Stimulated activated CD4-positive, alpha-beta T cell treated with anti-CD3 and anti-CD28 coated beads, Interleukin-12 subunit alpha, Interleukin-12 subunit beta, amount 100 ng/mL, for 24 hours (primary cell): ENCODE measurements at places on chromosomes 6 and 20.
A peak's percentile ranks its signal among the peaks of the same experiment; 100 is the strongest.

GRCh38 chr6:37359039-37359438 is 5.3 kb downstream of the RNF8 start:
- no peak for DNase-seq

GRCh38 chr6:144289006-144289405 is 3.9 kb downstream of the UTRN start:
- DNase-seq: no peak

DNA sequence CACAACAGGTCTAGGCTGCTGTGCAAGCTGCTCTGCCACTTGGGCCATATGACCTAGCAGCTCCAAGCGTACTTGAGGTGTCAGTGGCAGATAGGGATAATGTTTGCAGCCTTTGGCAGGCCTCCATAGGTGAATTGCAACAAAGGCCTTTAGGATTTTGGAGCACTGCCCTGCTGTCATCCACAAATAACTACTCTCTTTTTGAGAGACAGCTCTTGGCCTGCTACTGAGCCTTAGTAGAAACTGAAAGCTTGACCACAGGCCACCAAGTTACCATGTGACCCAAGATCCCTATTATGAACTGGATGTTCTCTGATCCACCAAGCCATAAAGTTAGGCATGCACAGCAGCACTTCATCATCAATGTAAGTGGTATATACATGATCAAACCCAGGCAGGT is 29.9 kb downstream of the FBXO30 start:
- no peak for DNase-seq

GRCh38 chr6:34729631-34730470 is 27.5 kb upstream of the SNRPC start:
- no peak for DNase-seq

DNA sequence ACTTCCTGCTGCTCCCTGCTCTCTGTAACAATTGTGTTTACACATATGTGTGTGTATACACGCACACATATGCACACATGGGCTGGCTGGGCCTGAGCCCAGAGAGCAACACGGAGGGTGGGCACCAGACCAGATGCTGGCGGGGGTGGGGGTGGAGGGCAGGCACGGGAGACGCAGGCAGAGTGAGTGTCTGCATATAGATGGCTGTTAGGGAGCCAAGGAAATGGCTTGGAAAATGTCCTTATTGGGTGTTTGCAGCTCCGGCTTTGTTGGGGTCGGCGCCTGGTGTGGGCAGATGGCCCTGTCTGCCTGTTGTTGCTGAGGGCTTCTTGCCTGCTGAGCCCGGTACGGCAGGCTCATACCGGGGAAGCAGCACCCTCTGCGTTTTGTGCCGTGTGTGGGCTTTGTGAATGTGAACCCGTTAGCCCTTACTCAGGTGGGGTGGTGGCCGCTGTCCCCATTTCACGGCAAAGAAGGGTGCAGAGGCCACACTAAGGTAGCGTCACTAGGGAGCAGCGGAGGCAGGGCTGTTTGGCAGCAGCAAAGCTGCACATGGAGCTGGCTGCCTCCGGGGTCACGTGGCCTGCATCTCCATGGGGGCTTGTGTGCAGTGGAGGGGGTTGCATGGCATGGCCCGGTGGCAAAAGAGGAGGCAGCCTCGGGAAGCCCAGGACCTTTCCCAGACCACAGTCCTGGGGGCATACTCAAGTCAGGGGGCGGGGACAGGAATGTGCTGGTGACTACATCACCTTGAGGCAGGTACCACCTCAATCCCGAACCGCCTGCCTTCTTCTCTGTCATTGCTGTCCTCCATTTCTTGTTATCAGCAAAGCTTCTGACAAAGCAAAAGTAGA is 47.4 kb upstream of the SRF start:
- DNase-seq: no peak

DNA sequence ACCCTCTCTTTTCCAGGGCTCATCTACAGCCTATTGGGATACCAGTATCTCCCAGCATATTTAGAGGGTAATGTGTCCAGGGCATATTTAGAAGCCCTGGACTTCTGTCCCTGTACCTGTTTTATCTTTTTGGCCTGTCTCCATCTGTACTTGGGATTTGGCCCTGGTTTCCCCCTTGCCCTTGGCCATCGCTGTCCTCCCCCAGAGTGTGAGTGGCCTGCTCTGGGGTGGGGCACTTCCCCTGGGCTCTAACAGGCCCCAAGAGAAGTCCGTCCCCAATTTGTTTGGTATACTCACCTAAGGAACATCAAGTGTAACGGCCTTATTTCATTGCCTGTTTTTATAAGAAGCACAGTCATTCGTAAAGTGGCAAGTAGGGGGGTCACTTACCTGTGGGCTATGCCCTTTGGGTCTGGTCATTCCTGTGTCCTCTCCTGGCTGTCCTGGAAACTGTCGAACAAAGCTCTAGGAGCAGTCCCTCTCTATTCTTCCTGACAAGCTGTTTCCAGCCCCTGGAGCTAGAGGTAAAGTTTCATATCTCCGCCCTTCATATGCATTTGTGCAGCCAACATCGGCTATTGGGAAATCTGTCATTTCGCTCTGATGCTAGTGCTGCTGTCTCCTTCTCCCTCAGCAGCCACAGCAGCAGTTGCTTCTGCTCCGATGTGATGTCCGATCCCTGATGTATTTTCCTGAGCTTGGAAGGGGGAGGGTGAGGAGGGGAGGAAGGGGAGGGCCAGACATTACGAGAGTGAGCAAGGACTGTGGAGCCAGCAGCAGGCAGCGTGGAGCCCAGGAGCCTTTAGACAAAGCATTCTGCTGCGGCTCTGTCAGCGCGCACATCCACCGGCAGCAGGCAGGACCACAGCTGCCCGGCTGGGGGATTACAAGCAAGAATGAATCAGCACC is 83.4 kb downstream of the TCP11 start:
- DNase-seq: no peak

DNA sequence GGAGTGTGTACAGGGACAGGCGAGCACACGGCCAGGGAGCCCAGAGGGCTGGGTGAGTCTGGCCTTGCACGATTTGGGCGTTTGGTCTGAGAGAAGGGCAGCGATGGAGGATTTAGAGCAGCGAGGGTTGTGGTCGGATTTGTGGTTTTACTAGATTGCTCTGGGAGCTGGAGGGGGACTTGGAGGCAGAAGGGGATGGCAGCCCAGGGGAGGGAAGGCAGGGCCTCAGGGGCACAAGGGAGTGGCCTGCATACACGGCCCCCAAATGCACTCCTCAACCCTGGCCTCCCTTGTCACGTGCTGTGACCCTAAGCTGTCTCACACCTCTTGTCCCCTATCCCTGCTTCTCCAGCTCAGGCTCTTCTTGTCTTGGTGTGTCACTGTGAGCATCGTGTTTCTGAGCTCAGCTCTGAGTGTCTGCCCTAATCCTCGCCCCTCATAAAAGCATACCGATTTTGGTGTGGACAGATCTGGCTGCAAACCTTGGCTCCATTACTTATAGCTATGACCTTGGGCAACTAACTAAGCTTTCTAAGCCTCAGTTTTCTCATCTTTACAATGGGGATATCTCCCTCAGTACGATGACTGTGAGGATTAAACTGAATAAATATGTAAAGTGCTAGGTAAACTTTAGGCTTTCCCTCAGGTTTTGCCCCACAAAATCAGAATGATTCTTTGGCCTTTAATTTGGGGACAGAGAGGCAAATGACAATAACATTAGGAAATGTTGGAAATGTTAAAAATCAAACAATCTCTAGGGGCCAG is 120.1 kb upstream of the ARMC2 start:
- DNase-seq: no peak

DNA sequence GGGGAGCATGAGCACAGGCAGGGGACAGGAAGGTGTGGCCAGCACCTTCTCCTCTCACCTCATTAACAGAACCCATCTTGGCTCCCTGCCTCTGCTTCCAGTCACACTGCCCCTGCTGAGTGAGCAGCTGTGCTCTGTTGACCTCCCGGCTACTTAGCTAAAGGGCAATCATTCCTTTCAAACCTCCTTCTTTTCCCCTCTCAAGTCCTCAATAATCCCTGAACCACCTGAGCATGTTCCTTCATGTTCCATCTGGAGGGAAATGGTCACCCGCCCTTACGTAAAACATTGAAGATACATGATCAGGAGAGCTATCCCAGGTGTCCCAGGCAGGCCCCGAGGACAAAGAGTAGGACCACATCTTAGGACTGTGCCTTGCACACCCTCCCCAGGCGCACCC is 21.7 kb upstream of the MRPS10 start:
- no peak for DNase-seq

- DNase-seq: no peak
These were observed 47.7 kb downstream of the SCML4 start for GRCh38 chr6:107776415-107776814.

GRCh38 chr20:50221501-50222308 is 31.1 kb downstream of the CEBPB start:
- no peak for DNase-seq

DNA sequence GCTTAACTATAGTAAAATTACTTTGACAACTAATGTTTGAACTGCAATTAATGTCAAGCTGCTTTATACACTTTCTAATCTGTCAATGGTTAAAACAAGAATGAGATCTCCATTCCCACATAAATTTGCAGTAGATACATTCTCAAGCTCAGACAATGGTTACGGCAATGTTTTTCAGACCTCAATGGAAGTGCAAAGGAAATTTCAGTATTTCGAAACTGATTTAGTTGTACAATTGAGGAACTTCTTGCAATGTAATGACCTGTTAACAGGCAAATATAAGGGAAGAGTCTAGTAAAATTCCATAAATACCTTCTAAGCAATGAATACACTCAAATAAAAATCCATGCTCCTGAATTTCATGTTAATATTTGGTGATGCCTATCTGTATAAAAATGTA is 94.7 kb downstream of the ADTRP start:
- no peak for DNase-seq

DNA sequence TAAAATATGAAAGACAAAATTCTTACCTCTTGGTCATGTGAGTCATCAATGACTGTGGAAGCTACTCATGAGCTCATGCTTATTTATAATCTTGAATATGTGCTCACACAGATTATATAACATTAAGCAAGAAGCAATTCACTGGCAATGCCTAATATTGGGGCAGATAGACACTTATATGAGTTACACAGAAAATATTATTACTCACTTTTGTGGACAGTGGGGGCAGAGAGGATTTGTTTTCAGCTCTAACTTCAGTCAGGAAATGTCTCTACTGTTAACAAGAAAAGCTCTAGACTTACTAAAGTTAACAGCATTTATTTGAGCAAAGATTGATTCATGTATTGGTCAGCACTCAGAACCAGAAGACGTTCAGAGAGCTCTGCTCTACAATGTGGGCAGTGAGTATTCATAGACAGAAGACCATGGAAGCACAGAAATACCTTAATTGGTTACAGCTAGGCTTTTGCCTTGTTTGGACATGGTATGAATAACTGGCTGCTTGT is 85.8 kb upstream of the AHI1 start:
- DNase-seq: no peak

- no peak for DNase-seq
These were observed 30.5 kb upstream of the HFE start for GRCh38 chr6:26056583-26057350.

DNA sequence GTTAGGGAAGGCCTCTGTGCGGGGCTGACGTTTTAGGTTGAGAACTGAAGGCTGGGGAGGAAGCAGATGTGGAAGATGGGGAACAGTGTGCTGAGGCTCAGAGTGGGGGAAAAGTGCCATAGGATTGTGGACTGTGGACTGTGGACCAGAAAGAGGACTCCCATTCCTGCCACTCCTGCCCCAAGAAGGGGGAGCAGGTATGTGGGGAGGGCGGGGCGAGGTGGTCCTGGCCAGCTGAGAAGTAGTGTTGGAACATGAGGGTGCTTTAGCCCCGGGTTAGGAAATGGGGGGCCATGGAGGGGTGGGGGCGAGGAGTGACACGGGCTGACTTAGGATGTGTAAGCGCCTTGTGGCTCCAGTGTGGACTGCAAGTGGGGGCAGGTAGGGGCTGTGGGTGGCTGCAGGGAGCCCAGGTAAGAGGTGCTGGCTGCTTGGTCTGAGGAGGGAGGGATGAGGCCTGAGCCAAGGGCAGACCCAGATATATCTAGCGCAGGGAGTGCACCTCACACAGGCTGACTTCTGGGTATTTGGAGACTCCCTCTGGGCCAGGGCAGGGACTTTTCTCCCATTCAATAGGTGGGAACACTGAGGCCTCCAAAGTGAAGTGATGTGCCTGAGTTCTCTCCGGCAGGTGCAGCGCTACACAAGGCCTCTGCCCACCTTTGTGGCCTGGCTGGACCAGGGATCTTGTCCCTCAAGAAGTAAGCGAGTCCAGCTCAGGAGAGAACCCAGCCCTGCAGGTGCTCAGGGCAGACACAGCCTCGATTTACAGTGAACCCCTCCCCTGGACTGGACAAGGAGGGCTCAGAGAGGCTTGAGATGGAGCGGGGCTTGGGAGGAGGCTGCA is 76.6 kb upstream of the TOX2 start:
- no peak for DNase-seq

DNA sequence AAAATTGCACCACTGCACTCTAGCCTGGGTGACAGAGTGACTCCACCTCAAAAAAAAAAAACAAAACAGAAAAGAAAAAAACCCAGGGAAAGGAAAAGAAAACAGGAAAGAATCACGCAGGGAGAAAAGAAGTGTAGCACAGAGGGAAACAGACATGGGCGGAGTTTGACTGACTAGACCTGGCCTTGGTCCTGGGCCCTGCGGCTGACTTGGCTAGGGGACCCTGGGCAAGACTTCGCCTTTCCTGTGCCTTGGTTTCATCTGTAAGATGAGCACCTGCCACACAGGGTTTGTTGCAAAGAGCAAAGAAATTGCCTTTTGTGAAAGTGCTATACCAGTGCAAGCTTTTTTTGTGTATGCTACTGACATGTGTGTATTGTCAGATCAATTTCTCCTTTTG is 71.3 kb upstream of the KCNG1 start:
- no peak for DNase-seq

GRCh38 chr6:31769684-31770371 is 7.3 kb downstream of the VWA7 start:
- peak; percentile 73 for DNase-seq

DNA sequence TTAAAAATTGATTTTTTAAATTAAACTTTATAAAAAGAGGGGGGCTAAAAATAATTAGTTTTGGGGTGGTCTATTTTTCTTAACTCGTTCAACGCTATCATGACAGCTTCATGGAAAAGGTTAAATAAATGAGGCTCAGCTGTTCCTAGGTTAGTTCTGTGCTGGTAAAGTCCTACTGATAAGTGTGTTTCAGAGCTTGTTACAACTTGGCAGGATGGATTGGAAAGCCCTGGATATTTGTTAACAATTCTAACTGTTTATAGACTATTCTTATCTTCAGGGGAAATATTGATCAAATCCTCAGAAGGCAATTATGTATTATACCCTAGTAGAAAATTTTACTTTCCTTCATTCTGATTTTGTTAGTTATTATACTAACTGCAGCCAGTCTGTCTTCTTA is 50.4 kb downstream of the IL22RA2 start:
- no peak for DNase-seq

DNA sequence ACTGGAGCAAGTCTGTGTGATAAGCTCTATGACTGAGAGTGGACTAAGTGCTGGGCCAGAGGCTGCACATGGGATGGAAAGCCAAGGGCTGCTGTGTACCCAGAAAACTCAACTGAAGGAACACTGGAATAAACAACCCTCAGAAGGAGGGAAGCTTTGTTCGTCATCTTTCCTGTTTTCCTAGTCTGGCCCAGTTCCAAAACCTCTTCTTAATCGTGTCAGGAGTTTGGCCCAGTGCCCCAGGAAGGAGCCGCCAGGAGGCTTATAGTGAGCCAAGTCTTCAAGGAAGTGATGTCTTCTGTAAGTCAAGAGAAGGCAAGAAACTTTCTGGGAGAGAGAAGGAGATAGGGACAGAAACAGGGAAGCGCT is 23.3 kb upstream of the TOP1 start:
- DNase-seq: no peak

- DNase-seq: no peak
These were observed 150.8 kb downstream of the GMDS start for GRCh38 chr6:2094642-2095041.

GRCh38 chr20:62725596-62726268 is 17.1 kb downstream of the NTSR1 start:
- DNase-seq: no peak
